ENCODE measurements at places on chromosomes 3 and 15.

- no peak for DNase-seq
Observed at GRCh38 chr3:133384331-133385027, 15.4 kb upstream of the BFSP2 start.

DNA sequence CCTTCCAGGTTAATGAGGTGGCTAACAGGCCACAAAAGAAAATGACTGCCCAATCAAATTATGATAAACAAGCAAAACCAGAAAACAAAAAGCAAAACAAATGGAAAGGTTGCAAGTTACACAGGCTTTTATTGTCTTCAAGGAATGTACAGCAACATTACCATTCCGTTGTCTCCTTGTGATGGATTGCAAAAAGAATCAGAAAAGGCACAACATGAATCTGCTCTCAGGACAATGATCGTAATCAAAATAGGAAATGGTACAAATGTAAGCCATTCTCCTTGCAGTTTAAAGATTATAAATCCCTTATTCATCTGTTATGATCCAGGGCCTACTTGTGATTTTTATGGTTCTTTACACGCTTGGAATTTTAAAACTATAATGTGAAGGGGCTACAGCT, 125.8 kb downstream of the ECT2 start:
- DNase-seq, result no peak

- DNase-seq, result no peak
Observed at GRCh38 chr3:56469141-56469540, 874 bp upstream of the ERC2 start.

- no peak for DNase-seq
Observed at GRCh38 chr3:148922467-148922866, 57.4 kb downstream of the CPA3 start.

DNA sequence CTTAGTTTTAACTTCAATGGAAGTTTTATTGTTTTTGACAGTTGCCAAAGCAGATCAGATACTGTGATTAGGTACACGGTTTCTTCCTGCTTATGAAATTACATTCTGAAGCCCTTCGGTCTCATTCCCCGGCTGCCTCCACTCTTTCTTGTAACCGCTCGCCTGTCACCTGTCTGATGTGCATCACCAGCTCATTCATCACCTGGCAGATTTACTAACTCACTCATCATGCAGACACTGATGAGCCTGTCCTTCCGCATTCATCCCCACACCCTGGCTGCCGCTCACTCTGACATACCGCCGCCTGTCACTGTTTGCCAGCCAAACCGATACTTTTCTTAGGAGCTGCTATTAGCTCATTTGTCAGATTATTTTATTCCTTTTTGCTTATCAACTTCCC, 82.8 kb upstream of the NSMCE3 start:
- DNase-seq, result no peak

DNA sequence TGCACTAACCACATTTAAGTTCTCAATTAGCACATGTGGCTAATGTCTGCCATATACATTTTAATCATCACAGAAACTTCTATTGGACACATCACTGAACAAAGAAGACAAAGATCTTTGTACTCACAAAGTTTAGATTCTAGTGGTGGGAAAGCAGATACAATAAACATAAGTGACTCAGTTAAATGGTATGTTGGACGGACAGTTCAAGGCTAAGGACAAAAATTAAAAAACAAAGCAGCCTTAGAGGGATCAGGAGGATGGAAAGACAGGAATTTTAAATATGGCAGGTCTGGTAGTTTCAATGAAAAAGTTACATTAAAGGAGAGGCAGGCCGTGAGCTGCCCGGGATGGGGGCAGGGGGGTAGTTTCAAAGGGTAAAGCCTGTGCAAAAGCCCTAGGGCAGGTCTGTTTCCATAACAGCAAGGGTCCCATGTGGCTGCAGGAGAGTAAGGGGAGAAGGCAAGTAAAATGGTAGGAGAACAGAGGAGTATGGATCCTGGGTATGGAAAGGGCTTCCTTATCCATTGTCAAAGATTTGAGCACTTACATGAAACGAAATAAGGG, 220.7 kb downstream of the FHIT start:
- DNase-seq, result no peak

DNA sequence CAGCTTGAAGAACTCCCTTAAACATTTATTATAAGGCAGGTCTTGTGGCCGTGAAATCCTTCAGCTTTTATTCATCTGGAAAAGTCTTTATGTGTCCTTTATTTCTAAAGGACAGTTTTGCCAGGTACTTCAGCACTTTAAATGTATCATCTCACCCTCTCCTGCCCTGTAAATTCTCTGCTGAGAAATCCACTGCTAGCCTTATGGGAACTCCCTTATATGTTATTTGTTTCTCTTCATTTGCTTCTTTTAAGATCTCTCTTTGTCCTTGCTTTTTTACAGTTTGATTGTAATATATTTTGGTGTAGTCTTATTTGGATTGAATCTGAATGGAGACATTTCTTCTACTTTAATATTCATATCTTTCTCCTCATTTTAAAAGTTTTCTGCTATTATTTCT, 86.7 kb upstream of the RBMS3 start:
- no peak for DNase-seq

DNA sequence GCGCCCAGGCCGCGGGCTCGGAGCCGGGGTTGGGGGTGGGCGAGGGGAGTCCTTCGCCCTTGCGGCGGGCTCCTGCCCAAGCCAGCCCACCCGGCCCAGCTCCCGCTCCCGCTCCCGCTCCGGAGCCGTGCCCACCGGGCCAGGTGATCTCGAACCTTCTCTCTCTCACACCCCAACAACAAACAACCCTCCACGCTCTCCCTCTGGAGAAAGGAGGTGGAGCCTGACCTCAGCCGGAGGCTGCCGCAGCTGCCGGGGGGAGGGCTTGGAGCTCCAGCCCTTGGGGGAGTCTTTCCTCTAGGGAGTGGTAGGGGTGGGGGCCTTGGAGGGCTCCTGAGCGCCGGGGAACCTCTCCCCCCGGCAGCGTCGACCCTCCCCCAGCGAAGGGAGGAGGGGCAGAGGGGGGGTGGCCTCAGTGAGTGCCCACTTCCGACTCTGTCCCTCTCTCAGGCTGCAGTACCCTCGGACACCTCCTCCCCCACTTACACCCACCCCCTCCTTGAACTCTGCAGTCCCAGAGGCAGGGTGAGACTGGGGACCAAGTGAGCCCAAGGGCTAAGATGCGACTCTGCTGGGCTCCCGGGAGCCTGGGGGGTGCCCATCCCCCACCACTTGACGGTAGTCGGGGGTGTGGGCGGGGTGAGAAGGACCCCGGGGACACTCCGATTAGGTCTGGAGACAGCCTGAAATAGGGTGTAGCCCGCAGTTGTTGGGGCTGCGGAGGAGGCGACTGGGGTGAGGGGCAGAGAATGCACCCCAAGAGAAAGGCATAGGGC, 4.4 kb upstream of the BAHD1 start:
- no peak for DNase-seq

- no peak for DNase-seq
Observed at GRCh38 chr3:56838448-56838847, 36.7 kb upstream of the ARHGEF3 start.

DNA sequence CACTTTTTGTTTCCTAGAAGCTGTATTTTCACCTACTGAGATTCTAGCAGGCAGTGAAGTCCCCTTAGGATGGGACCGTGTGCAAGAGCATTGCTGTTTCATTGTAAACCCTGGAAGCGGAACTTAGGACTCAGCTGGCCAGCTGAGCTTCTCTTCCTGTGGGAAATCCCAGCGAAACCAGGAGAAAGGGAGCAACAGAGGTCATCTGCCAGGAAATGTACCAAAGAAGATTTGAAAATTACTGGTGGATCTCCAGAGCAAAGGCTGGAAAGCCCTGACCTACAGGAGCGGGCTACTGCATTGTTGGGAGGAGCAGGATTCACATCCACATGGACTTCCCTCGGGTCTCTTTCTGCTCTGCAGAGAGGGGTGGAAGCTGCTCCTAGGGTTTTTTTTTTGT, 7.6 kb upstream of the ADPRH start:
- DNase-seq, result no peak

- no peak for DNase-seq
Observed at GRCh38 chr3:104132566-104133403, 1233.9 kb upstream of the ALCAM start.

DNA sequence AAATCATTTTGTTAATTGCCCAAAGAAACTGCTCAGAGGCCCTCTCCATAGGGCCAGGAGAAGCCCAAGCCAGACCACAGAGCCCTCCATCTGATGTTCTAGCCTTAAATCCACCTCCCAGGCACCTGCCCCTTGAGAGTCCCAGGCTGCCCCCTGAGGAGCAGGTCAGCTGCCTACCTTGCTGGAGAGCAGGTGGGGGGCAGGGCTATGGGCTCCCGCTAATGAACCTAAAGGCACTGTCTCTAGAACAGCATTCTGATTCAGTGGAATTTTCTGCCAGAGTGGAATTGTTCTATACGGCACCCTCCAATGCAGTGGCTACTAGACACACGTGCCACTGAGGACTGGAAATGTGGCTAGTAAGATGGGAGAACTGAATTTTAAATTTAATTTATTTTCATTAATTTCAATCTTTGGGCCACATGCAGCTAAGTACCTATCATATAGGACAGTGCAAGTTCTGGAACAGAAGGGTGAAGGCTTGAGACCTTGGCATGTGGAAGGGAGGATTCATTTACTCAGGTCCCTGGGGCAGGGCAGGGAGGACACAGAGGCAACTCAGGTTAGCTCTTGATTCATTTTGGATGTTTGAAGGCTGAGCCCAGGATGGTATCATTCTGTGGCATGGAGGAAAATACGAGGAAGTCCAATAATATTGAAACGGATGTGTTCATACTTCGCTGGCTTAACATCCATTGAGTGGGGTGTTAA, 11.4 kb downstream of the AMOTL2 start:
- DNase-seq, result no peak

DNA sequence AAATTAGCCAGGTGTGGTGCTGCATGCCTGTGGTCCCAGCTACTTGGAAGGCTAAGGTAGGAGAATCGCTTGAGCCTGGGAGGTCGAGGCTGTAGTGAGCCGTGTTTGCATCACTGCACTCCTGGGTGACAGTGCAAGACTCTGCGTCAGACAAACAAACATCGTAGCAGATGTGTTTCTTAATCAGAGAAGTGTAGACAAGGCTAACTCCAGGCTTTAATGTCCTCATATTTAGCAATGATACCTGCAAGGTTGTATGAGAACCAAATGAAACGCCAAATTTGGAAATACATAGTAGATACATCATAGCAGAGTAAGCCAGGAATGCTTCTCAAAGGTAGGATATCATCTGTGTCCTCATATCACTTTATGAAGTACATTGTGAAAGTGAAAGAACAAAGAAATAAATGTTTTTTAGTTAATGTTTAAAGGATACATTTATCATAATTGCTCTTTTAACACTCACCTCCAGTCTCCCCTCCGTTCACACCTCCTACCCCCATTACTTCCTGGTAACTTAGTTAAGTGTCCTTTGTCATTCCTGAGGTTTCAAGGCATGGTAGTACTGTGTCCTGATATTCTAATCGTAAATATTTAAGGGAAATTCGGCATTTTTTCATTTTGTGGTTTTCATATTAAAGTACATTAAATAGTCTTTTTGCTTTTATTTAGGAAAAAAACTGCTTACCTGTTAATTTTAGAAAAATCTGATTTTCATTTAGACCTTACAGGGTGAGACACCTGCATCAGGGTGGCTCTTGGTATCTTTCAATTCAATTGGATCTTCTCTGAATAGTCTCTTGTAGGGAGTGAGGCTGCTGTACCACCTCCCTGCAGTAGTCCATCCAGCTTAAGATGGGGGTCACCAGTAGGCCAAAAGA, 96.1 kb downstream of the OPA1 start:
- no peak for DNase-seq

GRCh38 chr3:12179441-12179840, 20.7 kb upstream of the TIMP4 start:
- no peak for DNase-seq

DNA sequence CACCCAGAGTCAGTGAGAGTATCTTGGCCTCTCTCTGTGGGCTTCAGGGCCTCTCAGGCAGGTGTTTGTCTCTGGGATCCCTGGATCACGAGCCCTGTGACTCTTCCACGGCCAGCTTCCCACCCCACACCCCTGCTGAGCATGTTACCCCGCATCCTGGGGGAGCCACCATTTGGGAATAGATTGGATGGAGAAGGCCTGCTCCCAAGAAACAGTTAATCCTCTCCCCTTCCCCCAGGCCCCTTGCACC, 15.5 kb upstream of the SRP14 start:
- DNase-seq, result no peak

GRCh38 chr3:49805367-49805782, 2.3 kb downstream of the INKA1 start:
- DNase-seq, result no peak

DNA sequence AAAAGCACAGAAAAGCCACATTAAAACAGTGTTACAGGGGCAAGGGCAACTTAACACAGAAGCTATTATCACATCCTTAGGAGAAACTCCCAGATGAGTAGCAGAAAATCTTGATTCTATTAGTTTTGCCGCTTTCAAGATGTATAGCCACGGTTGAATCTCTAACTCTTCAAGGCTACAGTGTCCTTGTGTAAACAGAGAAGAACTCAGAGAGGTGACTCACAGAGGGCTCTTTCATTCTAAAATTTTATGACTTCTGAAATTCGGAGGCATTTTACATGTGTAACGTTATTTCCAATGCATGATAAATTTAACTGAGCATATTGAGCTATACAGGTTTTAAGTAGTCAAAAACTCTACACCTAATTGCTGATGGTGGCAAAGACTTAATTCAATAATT, 846.6 kb downstream of the GBE1 start:
- DNase-seq, result no peak

- no peak for DNase-seq
Observed at GRCh38 chr3:148698190-148698810, 597 bp downstream of the AGTR1 start.

GRCh38 chr3:142916605-142917004, 27.7 kb upstream of the PCOLCE2 start:
- DNase-seq, result no peak

DNA sequence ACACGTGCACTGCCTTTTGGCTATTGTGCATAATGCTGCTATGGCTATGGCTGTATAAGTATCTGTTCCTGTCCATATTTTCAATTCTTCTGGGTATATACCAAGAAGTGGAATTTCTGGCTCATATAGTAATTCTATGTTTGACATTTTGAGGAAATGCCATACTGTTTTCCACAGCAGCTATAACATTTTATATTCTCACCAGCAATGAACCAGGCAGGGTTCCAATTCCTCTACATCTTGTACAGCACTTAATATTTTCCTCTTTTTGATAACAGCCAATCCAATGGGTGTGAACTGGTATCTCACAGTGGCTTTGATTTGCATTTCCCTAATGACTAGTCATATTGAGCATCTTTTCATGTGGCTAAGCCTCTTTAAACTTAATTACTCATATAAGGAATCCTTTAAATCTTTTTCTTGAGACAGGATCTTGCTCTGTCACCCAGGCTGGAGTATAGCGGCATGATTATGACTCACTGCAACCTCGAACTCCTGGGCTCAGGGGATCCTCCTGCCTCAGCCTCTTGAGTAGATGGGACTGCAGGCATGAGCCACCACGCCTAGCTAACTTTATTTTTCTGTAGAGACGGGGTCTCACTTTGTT, 38.1 kb upstream of the IGDCC4 start:
- no peak for DNase-seq

GRCh38 chr3:42593635-42594034, 3.0 kb downstream of the SS18L2 start:
- no peak for DNase-seq

GRCh38 chr15:68515371-68516095, 63.3 kb upstream of the CORO2B start:
- no peak for DNase-seq
